ENCODE measurements at places on chromosomes 4 and X. TPM values are rescaled to one million over a fixed set of nuclear protein-coding genes. Genes with fewer than 3 reads are reported as not detected.
A peak's percentile ranks its signal among the peaks of the same experiment; 100 is the strongest.

GNRHR gene
- not detected for total RNA-seq

ANXA10 gene
- total RNA-seq, result 1.7 TPM

GPR78 gene
- not detected for total RNA-seq

PRR32 gene
- total RNA-seq, result not detected

DIPK2B gene
- total RNA-seq, result not detected

SLITRK2 gene
- 1.3 TPM for total RNA-seq

PDGFRA gene
- 7.6 TPM for total RNA-seq

GRCh38 chrX:16870862-16871815, 977 bp upstream of the RBBP7 start:
- no peak for DNase-seq

- no peak for DNase-seq
Measured at GRCh38 chr4:125243789-125244397, 70.9 kb upstream of the FAT4 start.

GRCh38 chr4:15545371-15545770, 75.7 kb downstream of the CC2D2A start:
- DNase-seq, result no peak

DNA sequence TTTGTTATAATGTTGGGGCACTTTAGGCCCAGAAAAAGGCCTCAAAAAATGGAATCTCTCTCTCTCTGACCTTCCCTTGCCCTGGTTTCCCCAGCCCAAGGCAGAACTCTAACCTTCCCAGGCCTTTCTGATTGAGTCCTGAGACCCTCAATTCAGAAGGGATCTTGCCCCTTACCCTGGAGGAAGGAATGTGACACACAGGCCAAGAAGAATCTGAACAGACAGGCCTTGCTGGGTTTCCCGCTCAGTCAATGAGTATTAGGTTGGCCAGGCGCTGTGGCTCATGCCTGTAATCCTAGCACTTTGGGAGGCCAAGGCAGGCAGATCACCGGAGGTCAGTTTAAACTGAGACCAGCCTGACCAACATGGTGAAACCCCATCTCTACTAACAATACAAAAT, 27.6 kb downstream of the ELOVL6 start:
- no peak for DNase-seq

DNA sequence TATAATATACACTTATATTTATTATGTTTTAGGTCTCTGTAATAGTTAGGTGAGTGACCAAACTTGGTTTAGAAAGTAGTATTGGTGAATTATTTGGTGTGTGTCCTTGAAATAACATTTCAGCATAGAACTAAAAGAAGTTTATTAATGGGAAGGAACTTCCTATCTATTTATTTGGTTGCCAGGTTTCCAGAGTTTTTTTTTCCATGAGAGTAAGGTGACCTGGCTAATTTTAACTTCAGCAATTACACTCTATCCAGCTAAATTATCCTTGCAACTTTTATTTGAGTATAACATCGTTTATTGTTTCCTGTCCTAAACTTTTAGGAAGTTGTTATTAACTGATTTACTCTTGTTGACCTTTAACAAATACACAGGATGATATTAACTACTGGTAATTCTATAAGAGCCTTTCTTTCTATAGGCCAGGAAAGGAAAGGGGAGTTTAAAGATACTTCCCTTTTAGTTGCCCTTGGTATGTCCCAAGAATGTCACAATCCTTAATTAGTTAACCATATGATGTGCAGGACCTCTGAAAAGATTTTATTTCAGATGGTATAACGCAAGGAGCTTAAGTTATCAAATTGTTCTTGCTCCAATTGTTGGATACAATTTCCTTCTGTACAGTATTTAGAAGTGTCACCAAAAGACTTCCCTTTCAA, 18.9 kb downstream of the PRDM8 start:
- DNase-seq, result no peak

- DNase-seq, result peak; percentile 9
Measured at GRCh38 chrX:74179499-74179898, 124.5 kb upstream of the ZCCHC13 start.

DNA sequence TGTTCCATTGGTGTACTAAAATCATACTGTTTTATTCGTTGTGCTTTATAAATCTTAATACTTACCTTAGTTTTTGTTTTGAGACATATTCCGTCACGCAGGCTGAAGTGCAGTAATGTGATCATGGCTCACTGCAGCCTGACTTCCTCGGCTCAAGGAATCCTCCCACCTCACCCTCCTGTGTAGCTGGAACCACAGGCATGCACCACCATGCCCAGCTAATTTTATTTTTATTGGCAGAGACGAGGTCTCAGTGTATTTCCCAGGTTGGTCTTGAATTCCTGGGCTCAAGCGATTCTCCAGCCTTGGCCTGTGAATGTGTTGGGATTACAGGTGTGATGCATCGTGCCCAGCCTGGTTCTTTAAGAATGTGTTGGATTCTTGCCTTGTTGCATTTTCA, 24.4 kb upstream of the DCK start:
- DNase-seq, result no peak

DNA sequence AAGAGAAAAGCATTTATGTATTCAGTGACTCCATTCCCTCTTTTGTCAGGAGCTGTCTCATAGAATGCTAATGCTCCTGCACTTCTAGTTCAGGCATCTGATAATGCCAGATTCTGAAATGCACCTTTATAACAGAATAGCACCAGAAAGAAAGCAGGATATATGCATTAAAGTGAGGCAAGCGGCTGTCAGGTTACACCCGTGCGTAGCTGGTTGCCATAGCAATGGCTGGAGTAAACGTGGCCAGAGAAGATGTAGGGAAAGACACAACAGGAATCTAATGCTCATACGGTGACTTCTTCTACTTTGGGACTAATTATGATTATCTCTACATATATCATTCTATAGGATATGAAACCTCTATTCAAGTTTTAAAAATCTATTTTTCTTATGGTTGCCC, 5.9 kb downstream of the EMCN start:
- DNase-seq, result no peak

- DNase-seq, result no peak
Measured at GRCh38 chr4:33711826-33712225, 2532.5 kb downstream of the ARAP2 start.

DNA sequence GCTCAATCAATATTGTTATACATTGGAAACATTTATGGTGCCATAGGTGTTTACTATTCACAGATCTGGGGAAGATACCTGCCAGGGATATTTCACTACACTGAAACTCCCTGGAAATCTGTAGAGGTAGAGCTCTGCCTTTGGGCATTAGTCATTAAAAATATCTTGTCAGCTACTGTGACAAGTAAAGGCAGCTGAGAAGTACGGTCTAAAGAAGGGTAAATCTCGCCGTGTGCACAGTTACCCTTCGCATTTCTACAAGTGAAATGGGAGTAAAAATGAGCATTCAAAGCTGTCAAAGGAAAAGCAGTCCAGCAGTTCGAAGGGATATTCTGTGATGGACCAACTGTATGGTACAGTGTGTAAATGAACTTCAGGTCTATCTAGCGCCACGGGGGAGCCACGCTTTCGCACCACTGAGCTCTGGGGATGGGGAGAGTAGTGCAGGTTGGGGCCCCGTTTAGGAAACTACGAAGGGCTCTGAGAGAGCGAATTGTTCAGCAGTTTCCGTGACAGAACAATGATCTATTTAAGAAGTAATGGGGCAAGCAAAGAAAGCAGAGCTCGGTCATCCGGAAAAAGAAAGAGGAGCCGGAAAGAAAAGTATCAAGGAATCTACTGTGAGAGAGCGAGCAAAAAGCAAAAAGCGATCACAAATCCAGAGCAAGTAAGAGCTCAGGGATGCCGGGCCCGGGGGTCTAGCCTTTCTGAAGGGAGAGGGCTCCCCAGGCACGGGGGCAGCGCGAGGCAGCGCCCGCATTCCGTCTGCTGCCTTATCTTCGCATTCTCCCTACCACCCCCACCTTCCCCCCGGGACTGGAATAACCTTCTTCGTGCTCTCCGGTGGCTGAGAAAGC, 646 bp downstream of the TIGD4 start:
- DNase-seq, result no peak

DNA sequence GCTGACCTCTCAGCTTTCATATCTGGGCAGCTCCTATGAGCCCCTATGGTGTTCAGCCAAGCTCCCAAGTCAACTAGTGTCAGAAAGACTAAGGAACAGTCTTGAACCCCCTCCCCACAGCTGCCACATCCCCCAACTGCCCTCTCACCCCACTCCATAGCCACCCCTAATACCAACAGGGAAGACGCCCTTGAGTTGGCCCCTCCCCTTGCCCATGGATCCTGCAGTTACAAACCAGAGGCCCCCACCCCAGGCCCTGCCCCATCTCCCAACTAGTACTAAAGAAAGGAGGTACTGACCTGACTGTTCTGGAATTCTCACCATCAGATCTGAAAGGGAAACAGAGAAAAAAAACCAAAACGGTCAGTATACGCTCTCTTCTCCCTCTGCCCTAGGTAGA, 10.2 kb upstream of the IQSEC2 start:
- DNase-seq, result no peak

DNA sequence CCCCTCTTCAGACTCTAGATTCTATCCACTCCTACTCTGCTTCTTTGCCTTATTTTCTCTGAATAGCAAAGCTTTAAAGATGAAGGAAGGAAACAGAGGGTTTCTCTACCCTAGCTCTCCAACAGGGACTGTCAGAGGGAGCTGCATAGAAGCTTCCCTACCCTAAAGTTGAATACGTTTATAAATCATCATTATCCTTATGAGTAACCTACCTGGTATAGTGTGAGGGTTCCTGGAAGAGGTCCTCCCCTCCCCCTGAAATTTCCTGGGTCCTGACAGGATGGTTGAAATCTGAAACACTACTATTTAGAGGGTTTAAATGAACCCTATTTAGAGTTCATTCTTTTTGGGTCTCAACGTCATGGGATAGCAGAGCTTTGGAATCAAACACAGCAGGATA, 187.0 kb upstream of the RBPJ start:
- DNase-seq, result no peak

DNA sequence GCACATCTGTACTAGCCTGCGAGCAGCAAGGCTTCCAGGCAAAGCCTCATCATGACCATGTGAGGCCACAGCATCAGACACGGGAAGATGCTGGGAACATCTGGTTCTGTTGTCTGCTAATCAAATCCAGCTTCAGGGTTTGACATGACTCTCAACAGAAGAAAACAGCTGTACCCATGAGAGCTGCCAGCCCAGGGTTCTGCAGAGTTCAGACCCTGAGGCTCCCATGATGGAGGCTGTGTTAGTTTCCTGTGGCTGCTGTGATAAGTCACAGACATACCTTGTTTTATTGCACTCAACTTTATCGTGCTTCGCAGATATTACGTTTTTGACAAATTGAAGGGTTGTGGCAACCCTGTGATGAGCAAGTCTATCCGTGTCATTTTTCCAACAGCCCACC, 37.5 kb downstream of the JAKMIP1 start:
- no peak for DNase-seq

GRCh38 chr4:51831133-51831532, 11.8 kb upstream of the DCUN1D4 start:
- DNase-seq, result peak; percentile 9

GRCh38 chr4:16684097-16684496, 214.3 kb downstream of the LDB2 start:
- peak; percentile 21 for DNase-seq

GRCh38 chrX:118254611-118255010, 91.3 kb upstream of the WDR44 start:
- peak; percentile 23 for DNase-seq

GRCh38 chr4:38510201-38510600, 153.8 kb upstream of the KLF3 start:
- DNase-seq, result no peak

DNA sequence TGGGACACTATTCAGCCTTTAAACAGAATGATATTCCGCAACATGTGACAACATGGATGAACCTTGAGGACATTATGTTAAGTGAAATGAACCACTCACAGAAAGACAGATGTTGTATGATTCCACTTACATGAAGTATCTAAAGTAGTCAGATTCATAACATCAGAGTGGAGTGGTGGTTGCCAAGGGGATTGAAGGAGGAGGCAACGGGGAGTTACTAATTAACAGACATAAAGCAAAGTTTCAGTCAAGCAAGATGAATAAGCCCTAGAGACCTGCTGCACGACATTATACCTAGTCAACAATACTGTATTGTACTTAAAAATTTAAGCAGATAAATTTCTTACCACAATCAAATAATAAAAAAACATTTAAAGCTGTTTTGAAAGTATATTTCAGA, 105.0 kb upstream of the NR0B1 start:
- DNase-seq, result no peak

DNA sequence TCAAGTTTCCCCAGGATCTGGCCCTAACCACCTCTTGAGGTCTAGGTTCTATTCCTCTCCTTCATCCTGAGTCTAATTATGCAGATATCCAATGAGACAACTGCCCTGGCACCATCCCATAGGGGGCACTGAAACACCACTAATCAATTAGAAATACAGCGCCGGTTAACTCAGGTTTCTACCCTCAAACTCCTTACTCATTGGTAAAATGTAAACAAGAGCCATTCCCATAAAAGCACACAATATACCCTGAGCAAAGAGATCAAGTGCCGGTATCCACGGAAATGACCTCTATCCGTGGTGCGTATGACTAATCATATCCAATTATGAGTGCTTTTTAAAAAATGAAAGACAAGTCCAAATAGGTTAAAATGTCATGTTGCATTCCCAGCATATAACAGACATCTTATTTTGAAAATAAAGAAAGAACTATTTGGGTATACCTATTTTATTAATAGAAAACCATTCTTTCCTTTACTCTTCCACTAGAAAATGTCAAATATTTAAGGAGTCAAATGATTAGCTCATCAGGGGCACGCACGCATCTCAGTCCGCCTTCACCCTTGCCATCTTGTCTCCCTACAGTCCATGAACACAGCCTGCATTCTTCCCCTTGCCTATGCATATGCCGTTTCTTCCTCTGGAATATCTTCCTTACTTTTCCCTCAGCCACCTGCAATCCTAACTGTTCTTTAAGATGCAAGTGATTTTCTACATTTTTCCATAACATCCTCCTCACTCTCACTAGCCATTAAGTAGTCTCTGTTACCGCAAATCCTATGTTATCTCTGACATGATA, 141.1 kb downstream of the MAML3 start:
- peak; percentile 79 for DNase-seq

DNA sequence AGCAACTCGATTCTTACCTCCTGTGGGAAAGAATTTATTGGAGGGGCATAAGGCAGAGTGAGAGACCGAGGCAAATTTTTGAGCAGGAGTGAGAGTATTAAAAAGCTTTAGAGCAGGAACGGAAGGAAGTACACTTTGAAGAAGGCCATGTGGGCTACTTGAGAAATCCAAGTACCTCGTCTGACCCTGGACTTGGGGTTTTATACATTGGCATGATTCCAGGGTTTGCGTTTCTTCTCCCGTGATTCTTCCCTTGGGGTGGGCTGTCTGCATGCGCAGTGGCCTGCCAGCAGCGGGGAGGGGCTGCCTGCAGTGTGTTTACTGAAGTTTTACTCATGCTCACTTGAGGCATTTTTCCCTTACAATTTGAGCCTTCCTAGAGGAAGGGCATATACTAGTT, 3.4 kb downstream of the GALNT7 start:
- no peak for DNase-seq
